Stimulated activated CD8-positive, alpha-beta memory T cell treated with anti-CD3 and anti-CD28 coated beads, Interleukin-7, amount 100 ng/mL, for 1 hour (primary cell): ENCODE measurements at places on chromosomes 7 and 10.

DNA sequence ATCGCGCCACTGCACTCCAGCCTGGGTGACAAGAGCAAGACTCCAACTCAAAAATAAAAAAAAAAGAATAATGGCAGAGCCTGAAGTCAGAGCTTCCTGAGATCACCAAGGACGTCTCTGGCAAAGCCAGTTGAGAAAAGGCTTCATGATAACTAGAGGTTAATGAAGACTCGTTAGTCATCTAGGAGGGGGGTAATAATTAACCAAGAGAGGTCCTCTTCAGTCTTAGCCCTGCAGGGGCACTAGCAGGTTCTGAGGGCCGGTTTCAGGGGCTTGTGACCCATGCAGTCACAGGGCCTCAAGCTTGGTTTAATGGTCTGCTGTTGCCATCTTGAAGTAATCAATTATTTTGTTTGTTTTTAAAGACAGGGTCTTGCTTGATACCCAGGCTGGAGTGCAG, 28.6 kb upstream of the PROSER2 start:
- DNase-seq, result no peak

DNA sequence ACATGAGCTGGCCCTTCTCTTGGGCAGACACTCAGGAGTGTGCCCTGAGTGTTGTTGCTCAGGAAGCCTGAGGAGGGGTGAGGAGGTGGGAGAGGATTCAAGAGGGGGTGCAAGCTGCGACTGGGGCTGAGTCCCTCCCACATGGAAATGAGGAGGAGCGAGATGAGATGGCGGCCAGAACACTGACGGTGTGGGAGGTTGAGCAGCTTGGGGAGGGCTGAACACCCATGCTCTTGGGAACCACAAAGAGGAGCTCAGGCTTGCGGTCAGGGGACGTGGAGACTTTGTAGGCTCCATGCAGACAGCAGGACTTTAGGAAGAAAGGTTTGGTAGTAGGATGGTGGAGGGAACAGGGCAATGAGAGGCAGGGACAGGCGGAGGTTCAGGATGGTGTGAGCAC, 163.2 kb upstream of the SHH start:
- DNase-seq, result no peak

GRCh38 chr7:152145853-152146466, 120.5 kb downstream of the GALNT11 start:
- DNase-seq, result no peak

GRCh38 chr7:10662982-10663884, 310.4 kb upstream of the PHF14 start:
- DNase-seq, result no peak

DNA sequence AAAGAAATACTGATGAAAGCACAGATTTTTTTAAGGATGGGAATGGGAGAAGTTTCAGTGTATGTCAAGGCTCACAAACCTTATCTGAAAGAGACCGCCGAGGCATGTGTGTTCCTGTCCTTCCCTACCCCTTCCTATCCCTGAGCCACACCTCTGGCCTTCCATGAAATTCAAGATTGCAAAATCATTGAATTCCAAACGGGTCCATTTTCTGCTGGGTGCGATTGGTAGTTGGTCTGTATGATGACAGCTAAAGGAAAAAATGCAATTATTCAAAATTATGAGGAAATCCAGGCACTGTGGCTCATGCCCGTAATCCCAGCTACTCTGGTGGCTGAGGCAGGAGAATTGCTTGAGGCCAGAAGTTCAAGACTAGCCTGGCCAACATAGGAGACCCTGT, 170.1 kb downstream of the ARHGAP12 start:
- no peak for DNase-seq

- DNase-seq, result no peak
Observed at GRCh38 chr7:123355576-123356190, 155.9 kb upstream of the SLC13A1 start.

DNA sequence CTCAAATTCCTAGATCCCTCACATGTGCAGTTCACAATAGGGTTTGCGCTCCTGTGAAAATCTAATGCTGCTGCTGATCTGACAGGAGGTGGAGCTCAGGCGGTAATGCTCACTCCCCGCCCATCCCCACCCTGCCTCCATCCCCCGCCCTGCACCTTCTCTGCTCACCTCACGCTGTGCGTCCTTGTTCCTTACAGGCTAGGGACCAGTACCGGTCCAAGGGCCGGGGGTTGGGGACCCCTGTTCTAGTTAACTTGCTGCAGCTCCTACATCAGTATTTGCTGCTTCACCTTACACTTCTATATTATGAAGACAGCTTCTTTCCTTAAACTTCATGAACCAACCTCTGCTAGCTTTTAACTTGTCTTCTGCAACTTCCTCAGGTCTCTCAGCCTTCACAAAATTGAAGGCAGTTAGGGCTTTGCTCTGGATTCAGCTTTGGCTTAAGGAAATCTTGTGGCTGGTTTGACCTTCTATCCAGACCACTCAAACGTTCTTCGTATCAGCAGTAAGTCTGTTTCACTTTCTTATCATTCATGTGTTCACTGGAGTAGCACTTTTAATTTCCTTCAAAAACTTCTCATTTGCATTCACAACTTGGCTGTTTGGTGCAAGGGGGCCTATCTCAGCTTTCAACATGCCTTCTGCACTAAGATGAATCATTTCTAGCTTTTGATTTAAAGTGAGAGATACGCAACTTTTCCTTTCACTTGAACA, 1.7 kb upstream of the TNKS2 start:
- DNase-seq, result peak; percentile 23

GRCh38 chr10:110036640-110037039, 28.9 kb downstream of the ADD3 start:
- DNase-seq, result no peak

DNA sequence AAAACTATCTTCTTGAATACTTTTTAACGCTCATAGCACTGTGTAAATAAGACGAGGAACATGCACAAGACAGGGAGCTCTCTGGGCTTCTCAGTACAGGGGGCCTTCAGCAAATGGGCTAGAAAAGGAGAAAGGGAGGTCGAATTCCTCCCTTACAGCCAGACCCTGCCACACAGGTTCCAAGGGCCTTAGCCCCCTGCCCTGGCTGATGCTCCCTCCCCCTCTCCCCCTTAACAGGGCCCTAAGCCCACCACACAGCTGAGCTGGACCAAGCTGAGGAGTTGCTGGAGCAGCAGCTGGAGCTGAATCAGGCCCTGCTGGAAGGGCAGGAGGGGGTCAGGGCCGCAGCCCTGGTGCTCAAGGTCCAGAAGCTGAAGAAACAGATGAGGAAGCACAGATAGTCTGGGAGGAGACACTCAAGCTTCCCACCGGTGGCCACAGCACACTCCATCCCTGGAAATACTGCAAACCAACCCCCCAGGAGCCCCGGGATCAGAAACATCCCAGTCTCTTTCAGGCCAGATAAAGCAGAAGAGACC, 153.9 kb downstream of the SNX13 start:
- no peak for DNase-seq

GRCh38 chr10:118725886-118726500, 28.8 kb downstream of the CACUL1 start:
- DNase-seq, result no peak

DNA sequence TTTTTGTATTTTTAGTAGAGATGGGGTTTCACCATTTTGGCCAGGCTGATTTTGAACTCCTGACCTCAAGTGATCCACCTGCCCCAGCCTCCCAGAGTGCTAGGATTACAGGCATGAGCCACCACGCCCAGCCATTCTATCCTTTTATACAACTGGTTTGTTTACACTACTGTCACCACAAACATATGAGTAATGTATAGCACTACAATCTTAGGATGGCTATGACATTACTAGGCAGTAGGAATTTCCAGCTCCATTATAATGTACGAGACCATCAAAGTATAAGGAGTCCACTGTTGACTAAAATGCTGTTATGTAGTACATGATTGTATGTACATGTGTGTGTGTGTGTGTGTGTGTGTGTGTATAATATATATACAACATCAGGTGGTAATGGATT, 1126.1 kb upstream of the LRRN3 start:
- DNase-seq, result no peak

GRCh38 chr10:121947343-121948330, 19.8 kb upstream of the ATE1 start:
- no peak for DNase-seq

- no peak for DNase-seq
Observed at GRCh38 chr7:147968046-147968610, 622.4 kb upstream of the C7orf33 start.

- DNase-seq, result no peak
Observed at GRCh38 chr7:13032084-13032483, 344.7 kb downstream of the ARL4A start.

GRCh38 chr10:101843032-101844021, at the start of gene KCNIP2:
Gene KCNIP2 (minus strand): TSS chr10:101843800. CDS start chr10:101843568, 232 bp downstream.
- DNase-seq, result no peak

DNA sequence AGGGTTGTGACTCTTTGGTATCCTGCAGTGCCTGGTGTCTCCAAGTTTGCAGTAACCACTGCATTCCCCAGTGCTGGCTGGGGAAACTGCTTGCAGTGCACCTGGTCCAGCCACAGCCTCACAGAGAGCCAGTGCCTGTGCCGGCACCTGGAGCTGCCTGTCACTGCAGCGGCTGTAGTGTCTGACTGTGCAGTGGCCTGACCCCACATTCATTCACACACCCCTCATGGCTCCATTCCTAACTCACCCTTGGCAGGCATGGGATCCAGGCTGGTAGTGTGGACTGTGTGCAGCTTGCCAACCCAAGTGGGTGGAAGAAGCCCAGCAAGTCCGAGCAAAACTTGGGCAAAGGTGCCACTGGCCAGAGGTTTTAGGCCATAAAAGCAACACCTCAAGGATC, 3.7 kb upstream of the CYP3A43 start:
- DNase-seq, result no peak

DNA sequence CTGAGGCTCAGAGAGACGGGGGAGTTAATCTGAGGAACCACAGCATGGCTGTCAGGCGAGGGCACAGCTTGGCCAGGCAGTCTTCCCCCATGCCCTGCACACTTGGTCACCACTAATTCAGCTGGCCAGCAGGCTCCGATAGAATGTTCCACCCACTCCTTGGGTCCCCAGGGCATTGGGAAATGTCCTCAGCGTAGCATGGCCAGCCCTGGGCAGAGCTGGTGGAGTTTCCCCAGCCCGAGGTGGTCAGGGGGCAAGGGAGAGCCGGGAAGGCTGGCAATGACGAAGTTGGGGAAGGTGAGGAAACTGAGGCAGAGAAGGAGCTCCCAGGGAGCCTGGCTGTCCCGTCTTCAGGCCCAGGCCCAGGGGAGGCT, 12.1 kb upstream of the GRIFIN start:
- DNase-seq, result no peak

GRCh38 chr10:45308707-45309106, 6.7 kb downstream of the OR13A1 start:
- no peak for DNase-seq

DNA sequence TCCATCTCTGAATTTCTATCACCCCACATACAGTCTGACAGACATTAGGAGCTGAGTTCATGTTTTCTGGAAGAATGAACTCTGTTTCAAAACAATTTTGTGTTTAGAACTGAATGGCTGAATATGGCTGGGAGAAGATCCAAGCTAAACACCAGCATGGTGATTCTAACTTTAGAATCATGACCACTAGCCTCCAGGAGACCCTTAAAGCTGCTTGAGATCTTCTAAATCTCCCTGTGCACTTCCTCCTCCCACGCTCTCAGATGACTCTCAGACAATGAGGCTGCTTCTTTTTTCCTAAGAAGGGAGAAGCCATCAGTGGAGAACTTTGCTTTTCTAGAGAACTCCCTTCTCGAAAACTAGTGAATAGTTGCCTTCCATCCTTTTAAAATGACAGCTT, 711.2 kb downstream of the GRID1 start:
- DNase-seq, result no peak

- DNase-seq, result no peak
Observed at GRCh38 chr10:43352951-43353350, 18.5 kb upstream of the FXYD4 start.

DNA sequence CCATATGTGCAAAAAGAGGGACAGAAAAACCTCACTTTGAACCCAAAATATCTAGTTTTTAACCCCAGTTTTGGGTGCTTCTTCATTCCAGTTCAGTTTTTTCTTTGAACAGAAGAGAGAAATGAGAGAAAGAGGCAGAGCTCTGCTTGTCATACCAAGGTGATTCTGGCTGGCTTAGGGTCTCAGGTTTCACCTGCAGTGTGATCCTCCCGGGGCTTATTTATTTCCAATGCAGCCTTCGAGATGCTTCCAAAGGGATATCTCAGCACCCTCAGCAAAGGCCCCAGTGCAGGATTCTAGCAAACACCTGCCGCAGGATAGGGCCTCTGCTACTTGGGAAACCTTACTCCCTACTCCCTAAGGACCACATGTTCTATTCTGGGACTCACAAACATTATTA, 131.3 kb downstream of the WDR11 start:
- DNase-seq, result no peak

GRCh38 chr10:113431398-113432160, 121.3 kb upstream of the HABP2 start:
- DNase-seq, result no peak

DNA sequence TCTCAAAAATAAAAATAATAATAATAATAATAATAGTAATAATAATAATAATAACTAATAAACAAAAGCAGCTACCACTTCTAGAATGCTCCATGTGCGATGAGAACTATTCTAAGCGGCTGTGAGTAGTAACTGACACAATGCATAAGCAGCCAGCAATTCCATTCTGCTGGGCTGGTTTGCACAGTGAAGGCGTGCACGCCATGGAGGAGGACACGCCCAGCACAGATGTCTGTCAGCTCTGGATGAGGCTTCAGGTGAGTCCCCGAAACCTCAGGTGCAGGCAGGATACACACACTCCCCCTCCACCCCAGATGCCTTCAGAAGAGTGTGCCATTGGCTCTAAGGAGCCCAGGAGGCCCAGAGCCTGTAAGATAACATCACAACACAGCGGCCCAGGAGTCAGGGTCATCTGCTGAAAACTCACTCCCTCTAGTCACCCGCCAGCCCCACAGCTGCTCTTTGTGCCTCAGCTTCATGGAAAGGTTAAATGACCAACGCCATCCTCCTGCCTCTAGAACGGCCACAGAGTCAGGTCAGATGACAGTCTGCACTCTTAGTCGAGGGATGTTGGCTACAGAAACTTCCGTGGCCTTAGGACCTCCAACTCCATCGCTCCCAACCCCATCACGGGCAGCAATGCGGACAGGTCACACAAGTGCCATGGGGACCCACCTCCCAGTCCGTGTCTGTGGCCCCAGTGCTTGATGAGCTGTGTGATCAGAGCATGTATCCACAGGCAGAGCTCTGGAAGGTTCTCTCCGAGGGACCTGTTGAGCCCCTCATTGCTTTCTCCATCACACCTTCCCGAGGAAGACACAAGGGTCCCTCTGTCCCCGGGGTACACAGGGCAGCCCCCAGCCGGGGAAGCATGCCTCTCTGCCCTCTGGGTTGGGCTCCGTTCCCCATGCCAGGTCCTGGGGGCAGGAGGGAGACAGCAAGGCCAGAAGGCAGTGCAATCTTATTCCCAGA, 103.9 kb downstream of the CTBP2 start:
- no peak for DNase-seq
